Activated CD8-positive, alpha-beta memory T cell treated with anti-CD3 and anti-CD28 coated beads, Interleukin-2, amount 50 U/mL, for 48 hours (primary cell): ENCODE measurements at places on chromosomes 4 and X.

DNA sequence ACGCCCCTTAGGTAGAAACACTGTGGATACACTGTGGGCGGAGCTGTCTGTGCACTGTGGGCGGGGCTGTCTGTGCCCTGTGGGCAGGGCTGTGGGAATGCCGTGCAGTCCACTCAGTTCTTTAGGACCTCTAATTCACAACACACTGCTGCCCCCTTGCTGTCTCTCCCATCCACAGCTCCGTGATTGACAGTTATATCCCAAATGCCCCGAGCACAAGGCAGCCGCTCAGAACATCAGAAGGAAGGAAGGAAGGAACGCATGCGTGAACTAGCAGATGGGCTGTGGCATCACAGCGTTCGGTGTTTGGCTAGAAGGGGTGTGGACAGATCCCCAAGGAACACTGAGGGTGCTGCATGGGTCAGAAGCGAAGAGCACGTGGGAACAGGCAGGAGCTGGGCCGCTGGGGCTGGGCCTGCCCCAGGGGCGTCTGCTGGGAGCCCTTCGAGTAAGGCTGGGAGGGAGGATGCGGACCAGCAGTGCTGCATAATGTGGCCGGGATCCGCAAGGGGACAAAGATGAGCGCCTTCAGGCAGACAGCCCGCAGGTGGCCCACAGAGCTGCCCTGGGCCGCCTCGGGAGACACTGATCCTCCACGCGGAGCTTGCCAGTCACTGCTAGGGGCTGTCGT, 29.8 kb downstream of the ACOX3 start:
- no peak for DNase-seq

GRCh38 chr4:131764730-131765129, 1384.4 kb upstream of the PCDH10 start:
- no peak for DNase-seq

DNA sequence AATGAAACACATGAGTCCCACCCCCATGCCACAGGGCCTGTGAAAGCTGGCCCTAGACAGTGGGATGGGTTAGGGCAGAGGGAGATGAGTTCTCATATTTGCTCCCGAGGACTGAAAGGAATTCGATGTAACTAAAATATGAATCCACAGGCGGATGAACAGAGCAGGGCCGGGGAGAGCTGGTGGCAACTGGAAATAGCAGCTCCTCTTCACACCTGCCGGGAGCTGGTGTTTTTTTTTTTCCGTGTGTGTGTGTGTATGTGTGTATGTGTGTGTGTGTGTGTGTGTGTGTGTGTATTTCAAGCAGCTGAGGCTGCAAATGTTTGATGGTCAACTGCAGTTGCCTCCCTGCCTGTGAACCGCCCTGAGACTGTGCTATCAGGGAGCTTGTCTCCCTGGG, 115.1 kb upstream of the PSAPL1 start:
- DNase-seq = no peak

GRCh38 chrX:40314070-40314469, 216.3 kb upstream of the BCOR start:
- no peak for DNase-seq

DNA sequence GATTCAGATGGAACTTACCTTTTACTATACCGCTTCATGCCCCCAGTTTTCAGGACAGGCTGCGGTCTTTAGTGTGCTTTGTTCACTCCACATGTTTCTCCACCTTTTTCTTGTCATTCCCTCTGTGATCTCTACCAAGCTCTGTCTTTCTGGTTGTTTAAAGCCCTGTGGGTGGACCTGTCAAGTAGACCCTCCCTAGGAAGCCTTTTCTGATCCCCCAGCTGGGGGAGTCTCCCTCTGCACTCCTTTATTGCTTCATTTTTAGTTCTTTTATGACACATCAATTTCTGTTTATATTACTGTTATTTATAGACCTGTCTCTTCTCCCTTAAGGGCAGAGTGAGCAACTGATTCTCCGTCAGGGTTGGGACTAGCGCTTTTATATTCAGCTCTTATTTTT, 150.2 kb downstream of the C4orf33 start:
- DNase-seq = no peak

- DNase-seq = no peak
Measured at GRCh38 chr4:127410201-127410600, 222.6 kb upstream of the INTU start.

DNA sequence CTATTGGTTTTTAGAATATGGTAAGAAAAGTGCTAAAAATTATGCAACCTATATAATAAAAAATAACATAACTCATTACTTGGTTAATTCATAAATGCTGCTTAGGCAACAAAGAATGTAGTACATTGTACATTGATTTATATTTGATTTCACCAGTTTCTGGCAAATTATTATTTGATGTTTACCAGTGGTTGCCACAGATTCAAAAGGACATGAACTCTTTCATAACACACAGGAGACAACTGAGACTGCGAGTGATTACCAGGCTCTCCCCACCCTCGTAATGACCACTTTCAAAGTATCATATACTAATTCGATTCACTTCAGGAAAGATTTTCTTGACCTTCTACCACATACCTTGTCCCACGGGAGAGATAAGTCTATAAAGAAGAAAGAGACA, 158.5 kb downstream of the NR3C2 start:
- no peak for DNase-seq

- no peak for DNase-seq
Measured at GRCh38 chr4:36676139-36677050, 395.0 kb downstream of the DTHD1 start.

GRCh38 chr4:150176547-150176946, 98.3 kb downstream of the DCLK2 start:
- DNase-seq = no peak

DNA sequence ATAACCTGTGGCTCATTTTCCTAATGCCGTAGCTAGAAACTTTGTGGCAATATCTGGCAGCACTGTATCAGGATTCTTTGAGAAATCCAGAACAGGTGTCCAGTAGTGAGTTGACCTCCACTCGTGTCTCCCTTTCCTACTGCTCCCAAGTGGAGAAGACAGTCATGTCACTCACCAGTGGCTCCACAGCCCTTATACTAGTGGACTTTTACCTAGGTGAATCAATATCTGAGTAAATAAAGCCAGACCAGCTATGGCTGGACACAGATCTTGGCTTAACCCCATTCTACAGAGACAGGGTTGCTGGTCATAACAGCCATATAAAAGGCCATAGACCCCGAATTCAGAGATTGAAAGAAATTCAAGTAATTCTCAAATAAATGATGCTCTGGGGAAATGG, 46.5 kb upstream of the SHROOM4 start:
- DNase-seq = no peak

GRCh38 chr4:118351851-118352827, 664 bp downstream of the PRSS12 start:
- DNase-seq = peak; percentile 53
